ENCODE measurements at places on chromosomes 1 and 21.

GRCh38 chr1:56411484-56412180, 167.7 kb downstream of the PLPP3 start:
- no peak for DNase-seq

- DNase-seq: no peak
Measured at GRCh38 chr1:215643592-215644321, 76.7 kb downstream of the KCTD3 start.

- DNase-seq: no peak
Measured at GRCh38 chr1:2598329-2598931, 11.9 kb downstream of the PRXL2B start.

GRCh38 chr1:205452364-205452763, 3.5 kb downstream of the BLACAT1 start:
- DNase-seq: no peak

DNA sequence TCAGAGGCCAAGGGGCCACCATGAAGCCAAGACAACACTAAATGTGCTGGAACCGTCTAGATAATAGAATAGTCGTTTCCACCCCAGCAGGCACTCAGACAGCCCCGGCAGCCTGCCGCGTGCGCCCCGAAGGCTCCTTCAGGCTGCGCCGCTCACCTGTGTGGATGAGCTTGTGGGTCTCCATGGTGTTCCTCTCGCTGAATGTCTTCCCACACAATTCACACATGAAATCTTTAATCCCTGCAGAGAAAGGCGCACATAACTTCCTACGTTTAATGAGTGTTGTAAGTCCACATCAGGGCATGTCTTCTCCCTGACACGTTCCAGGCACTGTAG, 43.7 kb upstream of the RIPK4 start:
- DNase-seq: no peak

DNA sequence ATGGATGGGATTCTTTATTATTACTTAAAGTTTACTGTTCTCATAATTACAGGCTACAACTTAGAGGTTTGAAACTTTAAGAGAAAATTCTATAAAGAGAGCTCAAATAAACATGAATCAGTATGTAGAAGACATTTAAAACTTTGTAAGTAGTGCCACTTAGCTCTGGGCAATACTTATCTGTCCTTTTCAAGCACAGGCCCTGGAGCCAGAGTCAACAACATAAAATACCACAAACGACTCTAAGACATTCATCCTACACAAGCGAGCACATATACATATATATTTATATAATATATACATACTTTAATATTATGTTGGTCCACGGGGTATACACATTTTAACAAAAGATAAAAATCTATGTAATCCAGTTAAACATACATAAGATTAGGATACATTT, 24.1 kb upstream of the TTC39A start:
- DNase-seq: no peak
